MG63 (cell line): ENCODE measurements at places on chromosomes 7 and 10. TPM values are rescaled to one million over a fixed set of nuclear protein-coding genes. Genes with fewer than 3 reads are reported as not detected.

C10orf62 gene
- total RNA-seq: not detected in 2 replicates

RHOBTB1 gene
- total RNA-seq: 8.4 and 13.9 TPM in 2 replicates

FAM237B gene
- total RNA-seq: not detected in 2 replicates

MMD2 gene
- total RNA-seq: not detected in 2 replicates

GPR26 gene
- not detected in 2 replicates for total RNA-seq
